ENCODE measurements at places on chromosomes 3 and 15. TPM values are rescaled to one million over a fixed set of nuclear protein-coding genes. Genes with fewer than 3 reads are reported as not detected.

DNA sequence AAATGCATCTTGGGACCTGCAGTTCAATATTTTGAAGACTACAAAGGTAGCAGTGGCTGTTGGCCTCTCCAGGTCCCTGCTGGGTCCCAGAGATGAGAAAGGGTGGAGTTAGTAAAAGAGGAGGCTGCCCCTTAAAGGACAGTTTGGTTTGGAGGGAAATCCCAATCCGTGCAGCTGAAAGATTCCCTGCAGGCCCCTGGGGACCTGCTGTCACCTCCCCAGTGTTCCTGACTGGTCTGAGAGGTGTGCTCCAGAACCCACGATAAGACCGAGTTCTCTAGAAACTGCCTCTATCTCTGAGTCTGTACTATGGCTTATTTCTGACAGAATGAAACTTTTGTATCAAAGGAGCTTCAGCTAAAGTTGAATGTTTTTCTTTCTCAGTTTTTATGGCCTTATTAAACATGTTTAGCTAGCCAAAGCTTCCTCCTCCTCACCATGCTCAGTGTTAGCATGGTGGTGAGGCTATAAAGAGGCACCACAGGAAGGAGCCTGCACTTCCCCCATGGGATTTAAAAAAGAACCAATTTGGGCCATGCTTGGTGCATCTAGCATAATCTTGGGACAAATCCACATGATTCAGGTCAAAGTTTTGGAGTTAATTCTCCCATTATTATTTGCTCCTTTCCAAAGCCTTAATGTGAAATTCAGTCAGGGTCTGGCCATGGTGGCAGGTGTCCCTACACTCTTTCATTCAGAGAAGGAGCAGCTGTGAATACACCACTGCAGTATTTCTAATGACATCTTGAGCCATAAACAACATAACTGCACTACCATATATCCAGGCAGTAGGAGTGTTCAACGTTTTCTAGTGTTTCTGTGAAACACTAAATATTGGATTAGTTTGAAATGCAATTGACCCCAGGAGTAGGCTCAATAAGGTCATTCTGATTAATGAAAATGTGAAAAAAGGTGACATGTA is 74.4 kb downstream of the ATP1B3 start:
- DNase-seq = no peak

DNA sequence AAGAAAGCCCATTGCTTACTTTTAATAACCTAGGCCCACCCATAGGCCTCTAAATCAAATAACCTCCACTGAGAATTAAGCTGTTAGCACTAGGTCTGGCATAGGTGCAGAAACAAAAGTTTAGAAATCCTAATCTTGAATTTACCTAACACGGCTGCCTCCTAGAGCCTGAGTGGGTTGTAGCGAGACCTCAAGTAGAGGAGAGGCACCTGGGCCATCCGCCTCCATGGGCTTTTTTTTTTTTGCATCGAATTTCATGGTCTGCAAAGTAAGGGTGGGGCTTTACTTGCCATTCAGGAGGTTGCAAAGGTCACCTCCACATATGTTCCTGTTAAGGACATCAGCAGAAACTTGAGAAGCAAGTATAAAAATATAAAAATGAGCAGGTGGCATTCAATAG is 6.6 kb upstream of the TPM1 start:
- DNase-seq = no peak

Gene LEKR1
- 5.1 TPM for total RNA-seq

DNA sequence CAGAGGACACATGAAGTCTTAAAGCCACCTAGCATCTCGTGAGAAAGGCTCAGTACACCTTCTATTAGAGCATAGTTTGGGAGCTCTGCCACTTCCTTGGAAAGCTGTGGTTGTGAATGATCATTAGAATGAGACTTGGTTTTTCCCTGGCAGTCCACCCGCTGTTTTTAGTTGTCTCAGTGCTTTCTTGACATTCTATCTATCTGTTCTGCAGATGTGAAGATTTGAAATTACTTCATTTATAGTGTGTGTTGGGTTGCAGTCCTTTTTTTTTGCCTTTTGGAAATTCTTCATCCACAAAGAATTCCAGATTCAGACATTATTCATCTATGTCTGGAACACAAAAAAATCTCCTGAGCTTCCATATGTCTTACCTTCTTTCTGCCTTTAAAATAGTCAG is 23.7 kb downstream of the PPP2R3A start:
- DNase-seq = no peak

Gene MYZAP
- total RNA-seq = 5.1 TPM

DNA sequence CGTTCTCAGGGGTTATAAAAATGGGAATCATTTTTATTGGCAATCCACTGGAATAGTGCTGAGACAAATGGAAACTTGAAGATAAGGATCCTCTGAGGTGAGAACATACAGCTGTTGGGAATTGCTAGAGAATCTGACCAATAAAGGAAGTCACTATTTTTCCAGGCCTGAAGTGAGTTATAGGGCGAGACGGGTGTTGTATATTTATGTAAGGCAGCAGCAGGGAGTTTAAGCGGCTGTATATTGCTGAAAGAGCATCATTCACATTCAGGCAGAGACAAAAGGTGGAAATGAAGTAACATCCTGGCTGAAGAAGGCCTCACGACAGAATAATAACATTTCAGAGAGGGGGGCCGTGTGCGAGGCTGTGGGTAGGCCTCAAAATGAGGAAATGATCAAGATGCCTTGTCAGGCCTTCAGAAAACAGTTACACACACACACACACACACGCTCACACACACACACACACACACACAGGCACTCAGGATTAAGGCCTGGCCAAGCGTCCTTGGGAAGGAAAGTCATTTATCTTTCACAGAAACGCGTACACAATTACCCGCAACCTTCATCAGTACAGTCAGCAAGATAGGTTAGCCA is 964.9 kb upstream of the NR2F2 start:
- DNase-seq = no peak
